Activated T-cell treated with anti-CD3 and anti-CD28 coated beads, Interleukin-2, amount 50 U/mL, for 72 hours (primary cell): ENCODE measurements at places on chromosomes 5 and 9.
A peak's percentile ranks its signal among the peaks of the same experiment; 100 is the strongest.

DNA sequence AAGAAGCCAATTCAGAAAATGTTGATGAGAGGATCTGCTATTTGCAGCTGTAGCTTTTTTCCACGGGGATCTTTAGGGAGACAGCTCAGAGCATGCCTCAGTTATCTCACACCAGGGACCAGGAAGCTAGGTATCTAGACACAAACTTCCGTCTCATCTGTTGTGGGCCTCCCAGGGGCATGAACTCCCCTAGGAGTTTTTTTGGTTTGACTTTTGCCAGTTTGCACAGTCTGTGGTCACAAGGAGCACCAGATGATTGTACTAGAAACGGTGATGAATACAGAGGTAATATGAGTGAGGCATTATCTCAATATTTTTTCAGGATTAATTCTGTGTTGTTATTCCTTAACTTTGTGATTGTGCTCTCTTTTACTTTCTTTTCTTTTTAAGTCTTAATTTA lies 533.2 kb upstream of the SEMA6A start:
- DNase-seq = no peak

DNA sequence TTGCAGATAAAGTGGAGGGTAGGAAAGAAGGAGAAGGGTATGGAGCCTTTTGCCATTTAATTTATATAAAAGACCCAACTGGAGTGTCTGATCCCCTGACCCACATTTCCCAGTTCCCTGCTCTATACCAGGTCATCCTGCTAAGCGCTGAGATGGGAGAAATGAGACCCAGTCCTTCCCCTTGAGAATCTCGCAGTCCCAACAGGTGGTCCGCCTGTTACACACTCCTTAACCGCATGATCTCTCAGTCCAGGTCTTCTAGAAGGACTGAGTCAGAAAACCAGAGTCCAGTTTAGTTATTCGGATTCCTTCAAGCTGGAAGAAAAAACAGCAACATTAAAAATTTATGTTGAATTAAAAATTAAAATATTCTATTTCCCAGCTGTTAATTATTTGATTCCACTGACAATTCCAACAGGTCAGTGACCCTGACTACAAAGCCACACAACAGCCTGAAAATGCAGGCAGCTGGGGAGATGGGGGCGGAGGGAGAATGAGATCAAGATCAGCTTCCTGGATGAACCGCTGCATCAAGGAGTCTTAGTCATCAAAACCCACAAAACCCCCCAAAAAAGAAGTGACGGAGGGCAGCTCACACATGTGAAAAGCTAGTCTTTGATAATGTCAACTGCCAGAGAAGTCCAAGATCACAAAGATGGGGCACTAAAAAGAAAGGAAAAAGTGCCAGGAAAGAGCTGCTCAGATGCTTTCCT lies 44.0 kb downstream of the GGTA1 start:
- DNase-seq = peak; percentile 69

GRCh38 chr5:51889703-51890102 lies 506.5 kb downstream of the ISL1 start:
- DNase-seq = no peak

- DNase-seq = no peak
These were observed 44.1 kb downstream of the UGCG start for GRCh38 chr9:111940697-111941096.

DNA sequence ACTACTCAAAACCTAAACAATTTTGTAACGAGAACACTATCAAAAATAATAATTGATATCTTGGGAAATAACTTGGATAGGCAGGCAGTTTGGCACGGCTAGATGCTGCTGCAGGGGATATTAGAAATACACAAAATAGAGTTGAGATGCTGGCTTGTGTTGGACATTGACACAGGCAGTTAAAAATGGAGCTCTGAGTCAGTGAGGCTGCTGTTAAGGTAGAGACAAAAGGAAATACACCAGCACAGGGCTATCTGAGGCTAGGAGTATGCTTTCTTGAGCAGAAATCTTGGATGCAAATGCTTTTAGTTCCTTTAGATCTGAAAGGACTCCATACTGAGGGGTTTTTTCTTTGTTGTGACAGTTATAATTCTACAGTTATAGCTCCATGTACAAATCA lies 16.6 kb downstream of the TENT2 start:
- DNase-seq = no peak
